ENCODE measurements at places on chromosomes 4 and X. TPM values are rescaled to one million over a fixed set of nuclear protein-coding genes. Genes with fewer than 3 reads are reported as not detected.

GDPD2 gene
- total RNA-seq, result not detected

CENPE gene
- total RNA-seq, result 6.5 TPM

DNA sequence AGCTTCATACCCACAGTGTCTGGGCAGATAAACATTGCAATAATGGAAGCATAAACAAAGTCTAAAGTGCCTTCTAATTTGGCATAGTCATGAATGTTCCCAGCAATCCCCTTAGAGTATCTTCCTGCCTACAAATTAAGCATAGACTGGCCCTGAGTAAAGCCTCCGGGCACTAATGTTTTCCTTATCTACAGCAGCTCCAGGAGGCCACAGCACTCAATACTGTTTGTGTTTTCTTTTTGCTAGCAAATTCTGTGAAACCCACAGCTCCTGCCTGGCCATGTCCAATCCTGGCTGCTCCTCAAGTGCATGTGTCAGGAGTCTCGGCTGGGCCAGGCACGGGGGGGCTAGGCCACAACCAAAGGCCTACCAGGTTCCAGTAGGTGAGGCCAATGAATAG, 102.7 kb upstream of the TBC1D9 start:
- no peaks in the 10 kb centered on the region for H3K27me3 ChIP-seq
- H3K4me1 ChIP-seq, result peaks cover 12% of the 10 kb centered on the region
- H3K27ac ChIP-seq, result no peak overlapping the region
- H3K36me3 ChIP-seq, result no peaks in the 10 kb centered on the region

PDZD4 gene
- total RNA-seq, result 8.1 TPM

- no peaks in the 10 kb centered on the region for H3K36me3 ChIP-seq
- H3K27me3 ChIP-seq, result no peaks in the 10 kb centered on the region
- no peak for DNase-seq
- no peak overlapping the region for H3K4me3 ChIP-seq
- H3K4me1 ChIP-seq, result no peaks in the 10 kb centered on the region
- no peak overlapping the region for H3K27ac ChIP-seq
Measured at GRCh38 chrX:63920875-63921274, 135.9 kb upstream of the ARHGEF9 start.

DNA sequence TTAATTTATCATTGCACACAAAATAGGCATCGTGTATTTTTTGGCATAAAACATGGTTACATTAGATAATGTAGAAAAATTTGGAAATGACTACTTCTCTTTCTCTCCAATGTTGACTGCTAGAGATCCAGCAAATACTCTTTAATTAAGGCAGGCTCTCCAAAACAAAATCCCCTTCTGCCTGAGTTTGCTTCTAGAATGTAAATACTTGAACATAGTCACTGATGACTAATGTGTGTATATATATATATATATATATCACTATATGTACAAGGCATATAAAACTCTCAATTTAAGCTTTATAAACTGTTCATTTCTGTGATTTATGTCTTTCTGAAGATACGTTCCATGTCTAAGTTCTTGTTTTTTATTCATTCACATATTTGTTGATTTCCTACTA, 67.2 kb upstream of the CAMK2D start:
- H3K27ac ChIP-seq, result no peak overlapping the region
- no peaks in the 10 kb centered on the region for H3K4me1 ChIP-seq
- DNase-seq, result no peak
- no peaks in the 10 kb centered on the region for H3K27me3 ChIP-seq
- no peaks in the 10 kb centered on the region for H3K36me3 ChIP-seq
- H3K4me3 ChIP-seq, result no peak overlapping the region

- no peaks in the 10 kb centered on the region for H3K27me3 ChIP-seq
- no peaks in the 10 kb centered on the region for H3K4me1 ChIP-seq
- H3K27ac ChIP-seq, result peak within 1 kb of the TSS; percentile 57
- DNase-seq, result peak; percentile 7
- peak within 1 kb of the TSS; percentile 20 for H3K4me3 ChIP-seq
Measured at GRCh38 chrX:78327370-78328086, at the start of gene CYSLTR1. Gene CYSLTR1 (minus strand): TSS chrX:78327611. CDS start chrX:78273746, 53,865 bp downstream.

FAM149A gene
- 14.4 TPM for total RNA-seq

FAM241A gene
- 2.8 TPM for total RNA-seq

NIPAL1 gene
- 2.1 TPM for total RNA-seq

DNA sequence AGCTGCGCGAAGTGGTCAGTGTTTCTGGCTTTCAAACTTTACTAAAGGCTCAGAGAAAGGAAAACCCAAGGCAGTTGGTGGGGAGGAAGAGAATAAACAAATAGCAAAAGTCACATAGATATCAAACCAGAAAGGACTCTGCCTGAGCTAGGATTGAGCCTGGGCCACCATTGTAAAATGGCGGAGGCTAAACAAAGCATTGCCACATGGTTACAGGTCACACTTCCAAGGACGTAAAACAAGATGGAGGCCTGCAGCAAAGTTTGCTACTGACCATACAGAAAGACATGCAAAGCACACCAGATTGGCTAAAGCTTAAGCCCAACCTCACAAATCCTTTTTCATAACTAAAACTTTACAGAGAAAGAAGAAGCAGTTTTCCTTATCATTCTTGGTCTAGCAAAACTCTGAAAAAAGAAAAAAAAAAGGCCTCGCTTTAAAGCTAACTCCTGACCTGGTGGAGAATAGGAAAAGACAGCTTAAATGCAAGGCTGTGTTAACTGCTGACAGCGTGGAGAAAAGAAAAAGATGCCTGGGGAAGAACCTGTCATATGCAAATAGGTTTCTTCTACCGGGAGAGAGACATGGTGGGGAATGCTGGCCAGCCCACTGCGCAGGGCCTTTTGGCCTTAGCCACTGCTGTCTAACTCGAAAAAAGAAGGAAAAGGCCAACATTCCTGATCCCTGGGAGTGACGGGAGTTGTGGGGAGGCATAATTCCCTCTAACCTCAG, 81.8 kb upstream of the SMARCA5 start:
- H3K4me3 ChIP-seq, result no peak overlapping the region
- no peak for DNase-seq
- no peaks in the 10 kb centered on the region for H3K27me3 ChIP-seq

- H3K36me3 ChIP-seq, result no peaks in the 10 kb centered on the region
- H3K4me1 ChIP-seq, result no peaks in the 10 kb centered on the region
- H3K27me3 ChIP-seq, result peaks cover 21% of the 10 kb centered on the region
- no peak overlapping the region for H3K4me3 ChIP-seq
- DNase-seq, result no peak
Measured at GRCh38 chrX:96386325-96386724, 298.3 kb upstream of the DIAPH2 start.

DNA sequence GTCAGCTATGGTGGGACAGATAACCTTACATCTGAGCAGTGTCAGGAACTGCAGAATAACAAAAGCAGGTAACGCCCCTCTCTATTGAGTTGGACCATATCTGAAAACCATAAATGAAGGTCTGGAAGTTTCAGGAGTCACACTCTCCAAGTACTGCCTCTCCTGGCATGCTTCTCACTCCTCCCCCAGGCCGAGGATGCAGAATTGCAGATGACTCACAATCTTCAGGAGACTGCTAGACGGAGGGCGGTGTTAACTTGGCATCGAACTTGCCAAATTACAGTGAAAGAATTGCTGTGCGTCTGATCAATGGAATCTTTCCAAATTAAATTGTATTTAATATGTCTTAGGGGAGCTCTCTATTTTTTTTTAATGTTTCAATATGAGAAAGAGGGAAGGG, 67.1 kb upstream of the TRIM2 start:
- H3K4me3 ChIP-seq, result no peak overlapping the region
- no peak overlapping the region for H3K27ac ChIP-seq
- H3K27me3 ChIP-seq, result no peaks in the 10 kb centered on the region

NKX3-2 gene
- total RNA-seq, result not detected

DNA sequence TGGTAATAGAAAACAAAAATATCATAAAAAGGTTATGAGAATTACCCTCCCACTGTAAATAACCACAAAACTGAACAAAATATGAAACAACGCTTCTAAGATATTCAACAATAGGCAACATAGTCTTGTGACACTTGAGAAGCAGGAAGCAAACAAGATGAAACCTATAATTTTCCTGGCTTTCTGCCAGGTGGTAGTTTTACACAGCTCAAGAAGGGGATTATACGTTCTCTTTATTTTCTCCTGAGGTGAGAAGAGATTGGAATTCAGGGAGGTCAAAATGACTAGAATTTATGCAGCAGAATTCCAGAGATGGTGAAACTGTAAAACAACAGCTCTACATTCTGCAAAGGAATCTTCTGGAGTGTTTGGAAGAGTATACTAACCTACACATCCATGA, 186.0 kb downstream of the HHIP start:
- no peak overlapping the region for H3K27ac ChIP-seq
- peak; percentile 13 for DNase-seq
- H3K36me3 ChIP-seq, result no peaks in the 10 kb centered on the region
- H3K4me1 ChIP-seq, result no peaks in the 10 kb centered on the region
- no peak overlapping the region for H3K4me3 ChIP-seq

PFKFB1 gene
- 0.17 TPM for total RNA-seq

DNA sequence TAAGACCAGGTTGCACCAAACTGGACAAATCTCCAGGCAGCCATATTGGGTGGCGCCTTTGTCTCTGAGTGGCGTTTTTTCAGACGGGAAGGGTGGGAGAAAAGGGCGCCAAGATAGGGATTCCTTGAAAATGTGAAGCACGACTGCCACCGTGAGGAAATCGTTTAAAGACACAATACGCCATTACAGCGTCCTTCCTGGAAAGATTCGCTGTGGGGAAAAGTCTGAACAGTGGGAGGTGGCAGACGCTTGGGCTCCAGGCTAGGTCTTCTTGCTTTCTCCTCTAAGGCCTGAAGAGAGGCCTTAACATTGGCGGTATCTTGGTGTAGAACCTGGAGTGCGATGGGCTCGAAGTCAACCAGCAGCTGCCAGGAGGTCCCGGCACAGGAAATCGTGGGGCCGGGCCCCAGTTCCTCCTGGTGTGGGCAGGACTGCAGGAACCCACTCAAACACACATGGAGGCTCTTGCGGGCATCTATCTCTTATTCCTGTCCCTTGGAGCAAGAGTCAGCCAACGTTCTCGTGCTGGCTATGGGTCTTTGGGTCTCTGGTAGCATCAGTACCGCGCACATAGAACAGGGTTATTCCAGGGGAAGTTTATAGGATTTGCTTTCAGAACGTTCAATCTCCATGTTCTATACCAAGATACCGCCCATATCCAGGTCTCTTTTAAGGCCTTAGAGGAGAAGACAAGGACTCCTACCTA, 208.8 kb downstream of the OR13H1 start:
- peak; percentile 96 for DNase-seq
- no peak overlapping the region for H3K27ac ChIP-seq

FAM184B gene
- 0.09 TPM for total RNA-seq

DNA sequence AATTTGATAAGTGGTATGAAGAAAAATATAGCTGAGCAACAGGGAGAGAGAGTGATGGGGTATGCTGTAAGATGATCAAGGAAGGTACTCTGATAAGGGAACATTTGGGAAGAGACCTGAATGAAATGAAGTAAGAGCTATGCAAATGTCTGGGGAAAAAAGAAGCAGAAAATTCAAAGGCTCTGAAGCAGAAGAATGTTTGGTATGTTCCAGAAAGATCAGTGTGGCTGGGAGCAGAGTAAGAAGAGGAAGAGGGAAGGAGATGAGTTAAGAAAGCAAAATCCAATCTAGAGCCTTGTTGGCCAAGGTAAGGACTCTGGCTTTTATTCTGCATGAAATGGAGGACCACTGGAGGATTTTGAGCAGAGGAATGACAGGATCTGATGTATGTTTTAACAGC, 90.0 kb downstream of the AWAT2 start:
- no peak overlapping the region for H3K27ac ChIP-seq
- no peak for DNase-seq
- no peaks in the 10 kb centered on the region for H3K4me1 ChIP-seq
- no peak overlapping the region for H3K4me3 ChIP-seq
- no peaks in the 10 kb centered on the region for H3K36me3 ChIP-seq

DNA sequence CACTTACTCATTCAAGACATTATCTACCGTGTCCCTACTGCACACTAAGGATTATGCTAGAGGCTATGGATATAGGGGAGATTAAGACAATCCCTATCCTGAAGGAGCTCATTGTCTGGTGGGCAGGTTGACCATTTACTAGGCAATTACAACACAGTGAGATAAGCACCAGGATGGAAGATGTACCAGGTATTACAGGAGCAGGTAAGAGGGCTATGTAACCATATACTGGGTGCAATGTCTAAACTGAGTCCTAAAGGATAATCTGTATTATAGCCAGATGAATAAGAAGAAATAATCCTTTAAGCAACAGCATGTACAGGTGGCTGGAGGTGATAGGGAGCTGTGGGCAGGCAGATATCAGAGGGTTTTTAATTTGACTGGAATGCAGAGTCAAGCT, 113.3 kb upstream of the TBC1D9 start:
- no peaks in the 10 kb centered on the region for H3K27me3 ChIP-seq
- H3K27ac ChIP-seq, result no peak overlapping the region
- H3K4me1 ChIP-seq, result peaks cover 23% of the 10 kb centered on the region

CENPVL3 gene
- total RNA-seq, result not detected

GRCh38 chrX:12423346-12423745, 285.1 kb downstream of the FRMPD4 start:
- DNase-seq, result no peak
- H3K4me1 ChIP-seq, result no peaks in the 10 kb centered on the region
- no peak overlapping the region for H3K27ac ChIP-seq
- H3K4me3 ChIP-seq, result no peak overlapping the region
- H3K27me3 ChIP-seq, result peaks cover 10% of the 10 kb centered on the region
- H3K36me3 ChIP-seq, result no peaks in the 10 kb centered on the region

DNA sequence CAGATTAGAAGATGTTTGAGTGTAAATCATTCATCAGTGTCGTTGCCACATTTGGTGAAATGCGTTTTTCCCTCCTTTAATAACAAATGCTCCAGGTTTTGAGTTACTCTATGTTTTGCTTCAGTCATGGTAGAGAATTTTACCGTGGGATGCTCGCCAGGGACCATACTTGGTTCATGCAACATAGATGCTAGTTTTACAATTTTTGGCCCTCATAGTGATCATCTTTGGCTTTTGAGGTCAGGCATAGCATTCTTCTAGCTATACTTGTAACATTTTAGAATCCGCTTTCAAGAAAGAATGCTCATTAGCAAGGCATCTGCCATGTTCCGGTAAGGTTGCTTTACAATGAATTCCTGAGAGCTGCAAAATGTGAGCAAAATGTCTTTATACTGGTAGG, 147.2 kb downstream of the SPCS3 start:
- DNase-seq, result no peak
- H3K4me3 ChIP-seq, result no peak overlapping the region
- H3K27me3 ChIP-seq, result no peaks in the 10 kb centered on the region
- no peaks in the 10 kb centered on the region for H3K36me3 ChIP-seq
- no peaks in the 10 kb centered on the region for H3K4me1 ChIP-seq

GRCh38 chr4:23333946-23334878, 555.6 kb downstream of the PPARGC1A start:
- H3K27me3 ChIP-seq, result no peaks in the 10 kb centered on the region

DNA sequence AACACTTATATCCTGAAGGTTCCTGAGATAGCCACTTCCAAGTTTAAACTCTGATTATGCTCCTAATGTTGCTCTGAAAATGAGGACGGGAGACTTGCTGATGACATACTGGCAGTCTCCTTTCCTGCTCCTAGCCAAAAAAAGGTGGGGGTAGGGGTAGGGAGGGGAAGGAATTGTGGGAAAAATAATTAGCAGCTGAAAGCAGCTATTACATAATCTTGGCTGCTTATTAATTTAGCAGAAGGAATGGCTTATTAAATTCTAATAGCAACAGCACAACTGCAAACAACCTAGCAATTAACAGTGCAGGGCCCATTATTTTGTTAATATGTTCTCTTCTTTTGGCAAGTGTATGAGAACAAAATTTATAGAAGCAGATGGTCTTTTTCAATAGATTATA, 2.0 kb upstream of the AP1S2 start:
- H3K27me3 ChIP-seq, result peaks cover 60% of the 10 kb centered on the region
- H3K36me3 ChIP-seq, result no peaks in the 10 kb centered on the region
- peaks cover 16% of the 10 kb centered on the region for H3K4me1 ChIP-seq
- H3K27ac ChIP-seq, result no peak overlapping the region
- no peak for DNase-seq
